Forelimb muscle (tissue), 1 donor: ENCODE measurements at places on chromosomes 3 and 15.
A peak's percentile ranks its signal among the peaks of the same experiment; 100 is the strongest.

DNA sequence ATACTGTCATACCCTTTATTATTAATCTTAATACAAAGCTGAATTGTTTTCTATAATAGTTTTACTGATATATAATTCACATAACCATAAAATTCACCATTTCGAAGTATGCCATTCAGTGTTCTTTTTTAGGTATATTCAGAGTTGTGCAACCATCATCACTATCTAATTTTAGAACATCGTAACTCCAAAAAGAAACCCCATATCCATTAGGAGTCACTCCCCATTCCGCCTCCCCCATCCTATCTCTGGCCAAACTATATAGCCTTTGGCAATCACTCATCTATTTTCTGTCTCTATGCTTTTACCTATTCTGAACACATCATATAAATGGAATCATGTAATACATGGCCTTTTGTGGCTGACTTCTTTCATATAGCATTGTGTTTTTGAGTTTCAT is 169.7 kb upstream of the GALNT15 start:
- no peak for DNase-seq

GRCh38 chr15:83886321-83886720 is 232.4 kb downstream of the ADAMTSL3 start:
- DNase-seq, result no peak

DNA sequence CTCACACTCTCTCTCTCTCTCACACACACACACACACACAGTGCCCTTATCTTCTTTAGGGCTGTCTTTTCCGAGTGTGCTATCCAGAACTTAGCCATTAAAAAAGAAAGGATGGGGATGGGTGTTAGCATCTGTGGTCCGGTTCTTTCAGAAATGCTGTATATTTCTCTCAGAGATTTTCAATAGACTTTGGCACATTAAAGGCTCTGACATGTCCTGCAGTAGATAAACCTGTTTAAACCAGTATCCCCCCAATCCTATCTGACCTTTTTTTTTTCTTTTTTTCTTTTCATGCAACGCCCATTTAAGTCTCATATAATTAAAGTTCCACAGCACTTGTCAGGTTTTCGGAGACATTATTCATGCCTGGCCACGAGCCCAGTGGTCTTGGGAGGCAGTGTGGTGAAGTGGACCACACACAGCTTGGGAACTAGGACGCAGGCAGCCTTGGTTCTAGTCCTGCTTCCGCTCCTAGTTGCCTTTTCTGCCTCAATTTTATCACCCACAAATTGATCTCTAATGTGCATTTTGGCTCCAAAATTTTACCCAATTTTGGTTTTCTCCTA is 13.3 kb downstream of the CAV3 start:
- DNase-seq, result no peak

- DNase-seq, result peak; percentile 45
Observed at GRCh38 chr15:60751985-60752952, 273.3 kb upstream of the ICE2 start.

DNA sequence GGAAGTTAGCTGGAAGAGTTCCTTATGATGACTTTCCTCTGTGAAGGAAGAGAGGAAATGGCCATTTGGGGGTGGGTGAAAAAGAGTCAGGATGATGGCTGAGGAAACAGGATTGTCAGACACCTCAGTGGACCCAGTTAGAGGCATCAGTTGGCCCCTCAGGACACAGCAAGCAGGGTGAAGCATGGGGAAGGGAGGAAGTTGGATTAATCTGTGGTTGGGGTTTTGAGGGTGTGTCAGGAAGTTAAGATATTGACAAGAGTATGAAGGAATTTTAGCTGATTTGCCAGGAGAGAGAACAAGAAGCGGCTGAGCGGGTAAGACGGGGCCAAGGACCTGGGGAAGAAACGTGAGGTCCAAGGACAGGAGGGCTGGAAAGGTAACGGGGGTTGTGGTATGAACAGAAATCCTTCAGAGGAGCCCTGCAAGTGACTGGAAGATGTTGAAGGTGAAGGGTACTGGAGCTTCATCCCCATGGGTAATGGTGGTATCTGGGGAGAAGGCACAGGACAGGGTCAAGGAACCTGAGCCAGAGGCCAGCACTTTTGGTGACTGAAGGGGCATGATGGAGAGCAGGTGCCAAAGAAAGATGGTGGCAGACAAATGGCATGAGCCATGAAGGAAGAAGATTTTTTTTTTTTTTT is 2.7 kb downstream of the UQCC5 start:
- no peak for DNase-seq

- no peak for DNase-seq
Observed at GRCh38 chr3:134846911-134847317, 51.9 kb downstream of the EPHB1 start.

DNA sequence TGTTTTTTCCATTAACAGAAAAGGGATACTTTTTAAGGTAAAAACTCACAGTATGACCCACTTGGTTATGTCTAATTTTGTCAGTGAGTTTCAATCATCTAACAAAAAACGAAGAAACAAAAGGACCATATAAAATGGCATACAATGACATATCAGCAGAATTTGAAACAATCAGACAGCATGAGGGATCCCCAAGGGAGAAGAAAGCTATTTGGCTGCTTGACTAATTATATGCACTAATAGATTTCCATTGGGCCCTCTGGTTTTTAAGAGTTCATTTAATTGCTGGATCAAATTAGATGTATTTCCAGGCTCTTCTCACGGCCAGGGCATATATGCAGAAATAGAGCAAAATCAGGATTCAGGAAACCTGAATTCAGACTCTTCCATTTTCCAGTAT is 376.4 kb upstream of the GBE1 start:
- DNase-seq, result no peak

- no peak for DNase-seq
Observed at GRCh38 chr15:65048241-65048640, 3.1 kb downstream of the SLC51B start.

GRCh38 chr3:37029111-37029510 is 35.8 kb downstream of the MLH1 start:
- no peak for DNase-seq

DNA sequence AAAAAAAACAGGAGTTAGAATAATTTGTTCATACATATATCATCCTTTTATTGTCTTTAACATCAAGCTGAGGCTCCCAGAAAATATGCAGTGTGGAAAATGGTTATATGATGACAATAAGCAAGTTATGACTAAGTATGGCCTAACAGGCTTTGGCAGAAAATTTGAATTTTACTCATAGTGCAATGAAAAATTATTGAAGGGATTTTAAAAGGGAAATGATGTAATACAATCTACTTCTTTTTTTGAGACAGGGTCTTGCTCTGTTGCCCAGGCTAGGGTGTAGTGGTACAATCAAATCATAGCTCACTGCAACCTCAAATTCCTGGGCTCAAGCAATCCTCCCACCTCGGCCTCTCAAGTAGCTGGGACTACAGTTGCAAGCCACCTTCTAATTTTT is 78.7 kb downstream of the FAIM start:
- DNase-seq, result no peak

GRCh38 chr3:9649791-9650521 is 651 bp downstream of the MTMR14 start:
- DNase-seq, result no peak

DNA sequence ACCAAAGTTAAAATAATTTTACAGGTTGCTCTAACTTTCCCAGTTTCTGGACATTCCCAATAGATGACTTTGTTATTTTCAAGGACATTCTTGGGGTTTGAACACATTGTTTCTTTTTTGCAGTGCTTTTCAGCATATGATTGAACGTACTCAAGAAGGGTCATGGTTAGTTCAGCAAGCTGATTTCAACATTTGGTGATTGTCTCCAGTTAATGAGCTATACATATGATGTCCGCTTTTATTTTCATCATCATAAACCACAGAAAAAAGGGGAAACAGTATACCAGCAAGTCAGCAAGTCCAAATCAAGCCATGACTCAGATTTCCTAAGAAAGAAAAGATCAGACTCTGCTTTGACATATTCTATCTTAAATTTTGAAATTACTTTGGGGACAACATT is 69.4 kb downstream of the B3GALNT1 start:
- no peak for DNase-seq

DNA sequence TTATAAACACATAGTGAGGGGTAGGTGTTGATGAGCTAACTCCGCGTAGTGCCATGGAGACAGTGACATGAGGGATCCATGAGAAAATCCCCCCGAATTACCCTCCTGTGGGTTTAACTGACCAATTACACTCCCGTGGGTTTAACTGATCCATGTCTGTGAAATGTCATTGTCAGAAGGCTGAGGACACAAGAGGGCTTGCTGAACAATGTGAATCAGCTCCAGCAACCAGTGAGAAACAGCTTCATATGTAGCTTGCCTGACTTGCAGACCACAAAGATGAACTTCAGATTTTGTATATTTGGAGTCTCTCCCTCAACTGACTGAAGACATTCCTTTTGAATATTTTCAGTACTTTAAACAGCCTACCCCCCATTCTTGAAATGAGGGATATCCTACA is 144.9 kb downstream of the FBN1 start:
- no peak for DNase-seq

GRCh38 chr3:184896336-184896735 is 84.4 kb downstream of the VPS8 start:
- DNase-seq, result no peak

GRCh38 chr3:190319660-190320059 is 2.6 kb downstream of the CLDN1 start:
- no peak for DNase-seq

DNA sequence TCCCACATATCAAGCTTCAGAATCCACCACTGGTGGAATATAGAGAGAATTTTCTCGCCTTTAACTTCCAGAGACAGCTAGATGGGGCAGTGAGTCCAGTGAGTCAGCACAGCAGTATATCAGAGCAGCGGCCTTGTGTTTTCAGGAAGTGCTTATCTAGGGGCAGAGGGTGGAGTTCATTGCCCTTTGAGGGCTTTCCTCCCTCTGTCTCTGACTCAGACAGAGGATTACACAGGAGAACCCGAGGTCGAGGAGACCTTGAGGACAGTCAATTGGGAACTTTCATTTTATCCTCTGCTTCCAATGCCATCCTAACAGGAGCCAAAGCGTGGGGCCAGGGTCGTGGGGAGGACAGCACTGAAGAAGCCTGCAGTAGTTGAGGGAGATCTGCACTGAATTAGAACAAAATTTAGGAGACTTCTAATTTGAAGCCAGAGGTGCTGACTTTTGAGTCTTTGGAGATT is 109.6 kb upstream of the UMPS start:
- no peak for DNase-seq

- no peak for DNase-seq
Observed at GRCh38 chr3:1263121-1263520, 170.3 kb downstream of the CNTN6 start.

GRCh38 chr3:2623436-2623835 is 486.7 kb downstream of the IL5RA start:
- no peak for DNase-seq

- DNase-seq, result peak; percentile 19
Observed at GRCh38 chr3:112086076-112086854, at the start of gene C3orf52. C3orf52 (plus strand) TSS chr3:112086389; CDS start chr3:112086408, 19 bp downstream.

GRCh38 chr15:91867581-91868026 is 14.1 kb downstream of the SLCO3A1 start:
- no peak for DNase-seq

- no peak for DNase-seq
Observed at GRCh38 chr3:181860235-181860634, 148.5 kb downstream of the SOX2 start.

DNA sequence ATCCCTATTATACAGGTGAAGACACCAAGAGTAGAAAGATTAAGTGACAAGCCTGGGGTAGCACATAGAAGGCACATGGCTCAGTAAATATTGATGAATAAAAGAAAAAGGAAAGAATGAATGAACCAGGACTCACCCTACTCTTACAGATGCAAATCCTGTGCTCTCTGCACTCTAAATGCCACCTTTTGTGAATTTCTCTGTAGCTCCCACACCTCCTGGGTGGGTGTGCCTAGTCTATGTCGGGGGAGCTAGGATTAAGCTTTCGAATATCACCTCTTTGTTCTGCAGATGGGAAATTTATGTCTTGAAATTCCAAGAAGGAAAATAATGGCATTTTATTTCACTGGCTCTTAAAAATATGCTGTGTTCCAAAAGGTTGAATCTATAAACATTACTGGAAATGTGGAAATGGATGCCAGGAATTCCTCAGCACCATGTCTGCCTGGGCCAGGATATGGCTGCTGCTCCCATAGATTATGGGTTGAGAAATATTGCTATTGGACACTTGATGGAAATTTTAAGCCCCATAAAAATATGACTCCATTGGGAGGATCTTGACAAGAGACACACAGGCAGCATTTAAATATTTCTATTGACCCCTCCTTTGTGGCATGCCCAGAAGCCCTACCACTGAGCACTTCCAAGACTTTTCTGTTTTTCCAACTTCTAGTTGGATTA is 43.3 kb downstream of the CCNB2 start:
- no peak for DNase-seq

DNA sequence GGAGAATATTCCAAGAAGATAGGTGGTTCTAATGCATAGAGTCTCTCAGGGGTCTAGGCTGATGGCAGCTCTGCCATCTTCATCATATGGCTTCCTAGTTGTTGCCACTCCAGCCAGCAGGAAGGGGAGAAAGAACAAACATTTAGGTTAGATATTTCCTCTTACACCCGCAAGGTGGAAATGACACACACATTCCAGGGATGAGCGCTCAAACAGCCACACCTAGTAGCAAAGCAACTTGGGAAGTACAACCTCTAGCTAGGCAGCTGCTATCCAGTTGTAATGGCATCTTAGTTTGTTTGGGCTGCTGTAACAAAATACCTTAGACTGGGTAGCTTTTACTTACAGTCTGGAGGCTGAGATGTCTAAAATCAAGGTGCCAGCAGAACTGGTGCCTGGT is 51.9 kb upstream of the ADAMTSL3 start:
- no peak for DNase-seq

DNA sequence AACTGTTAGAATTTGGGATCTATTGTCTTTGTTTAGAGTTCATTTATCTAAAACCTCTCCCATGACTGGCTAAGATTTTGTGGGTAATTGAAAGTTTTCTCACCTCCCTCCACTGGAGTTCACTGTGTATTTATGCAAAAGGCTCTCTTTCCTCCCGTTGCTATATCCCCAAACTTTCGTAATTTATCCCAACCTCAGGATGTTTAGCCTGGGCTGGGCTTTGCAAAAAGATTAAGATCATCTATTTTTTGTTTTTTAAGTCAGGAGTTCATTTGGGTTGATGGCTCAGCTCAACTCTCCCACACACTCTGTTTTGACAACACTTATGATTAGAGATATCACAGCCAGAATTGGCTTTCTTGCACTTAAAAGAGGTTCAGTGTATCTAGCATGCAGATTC is 27.0 kb downstream of the SUCNR1 start:
- no peak for DNase-seq

DNA sequence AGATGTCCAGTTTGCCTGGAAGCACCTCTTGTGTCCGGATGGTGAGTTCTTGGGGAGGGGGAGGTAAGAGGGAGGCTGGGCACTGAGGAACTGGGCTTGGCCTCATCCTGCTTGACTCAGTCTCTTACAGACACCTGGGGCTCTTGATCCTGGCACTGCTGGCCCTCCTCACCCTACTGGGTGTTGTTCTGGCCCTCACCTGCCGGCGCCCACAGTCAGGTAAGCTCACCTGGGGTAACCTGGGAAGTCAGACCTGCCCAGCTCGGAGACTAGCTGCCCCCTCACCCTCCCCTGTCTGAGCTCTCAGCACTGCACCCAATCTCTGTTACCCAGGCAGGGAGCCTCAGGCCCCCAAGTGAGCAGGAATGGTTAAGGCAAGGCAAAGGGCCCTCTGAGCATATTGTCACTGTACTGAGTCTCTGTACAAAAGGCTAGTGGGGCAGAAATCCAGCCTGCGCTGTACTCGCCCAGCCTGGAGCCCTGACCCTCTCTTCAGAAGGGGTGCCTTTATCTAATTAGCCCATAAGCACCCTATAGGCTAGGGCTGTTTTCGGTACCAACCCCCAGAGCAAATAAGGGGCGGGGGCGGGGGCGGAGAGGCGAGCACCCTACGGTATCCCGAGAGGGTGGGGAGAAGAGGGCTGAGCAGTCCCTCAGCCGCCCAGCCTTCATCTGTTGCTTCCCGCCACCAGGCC is 2.2 kb upstream of the IL17RC start:
- no peak for DNase-seq
